Activated CD8-positive, alpha-beta memory T cell treated with anti-CD3 and anti-CD28 coated beads for 48 hours (primary cell): ENCODE measurements at places on chromosomes 16 and 17.

DNA sequence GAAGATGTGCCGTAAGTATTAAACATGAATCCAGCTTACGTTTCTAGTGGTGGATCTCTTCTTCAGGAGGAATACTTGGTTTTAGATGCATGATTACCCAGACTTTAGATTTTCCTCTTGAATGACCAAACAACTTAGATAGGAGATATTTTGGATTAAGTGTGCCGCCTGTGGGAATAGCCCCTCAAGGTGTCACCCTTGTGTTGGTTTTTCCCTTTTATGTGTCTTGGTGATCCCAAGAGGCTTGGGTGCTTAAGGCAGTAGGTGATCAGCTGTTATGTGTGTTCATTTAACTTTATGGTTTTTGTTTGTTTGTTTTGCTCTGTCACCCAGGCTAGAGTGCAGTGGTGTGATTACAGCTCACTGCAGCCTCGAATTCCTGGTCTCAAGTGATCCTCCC, 115.1 kb downstream of the PPM1E start:
- DNase-seq = no peak

DNA sequence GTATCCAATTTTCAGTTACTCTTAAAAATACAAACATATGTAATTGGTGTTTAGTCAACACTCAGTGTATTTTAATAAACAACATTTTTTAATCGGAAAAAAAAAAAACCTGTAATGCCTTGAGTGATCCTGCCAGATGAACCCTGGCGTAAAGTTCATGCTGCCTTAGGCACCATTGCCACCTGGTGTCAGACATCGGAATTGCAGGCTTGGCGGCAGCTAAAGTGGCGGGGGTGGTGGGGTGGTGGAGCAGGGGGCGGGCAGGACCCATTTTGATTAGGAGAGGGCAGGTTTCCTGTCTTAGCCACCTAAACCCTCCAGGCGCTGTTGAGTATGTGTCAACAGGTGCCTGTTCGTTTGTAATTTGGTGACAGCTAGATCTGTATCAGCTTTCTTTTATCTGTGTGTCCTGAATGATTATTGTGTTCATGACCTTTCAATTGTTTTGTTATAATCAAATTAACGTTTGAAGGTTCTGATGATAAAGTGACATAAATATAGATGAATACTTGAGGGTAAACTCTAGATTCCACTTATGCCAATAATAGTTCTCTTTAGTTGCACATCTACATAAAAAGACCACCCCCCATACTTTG, 588.7 kb downstream of the CDH13 start:
- peak; percentile 58 for DNase-seq

GRCh38 chr16:26651464-26651863, 415.3 kb upstream of the C16orf82 start:
- no peak for DNase-seq

- no peak for DNase-seq
Measured at GRCh38 chr16:24478401-24478800, 61.0 kb upstream of the RBBP6 start.

DNA sequence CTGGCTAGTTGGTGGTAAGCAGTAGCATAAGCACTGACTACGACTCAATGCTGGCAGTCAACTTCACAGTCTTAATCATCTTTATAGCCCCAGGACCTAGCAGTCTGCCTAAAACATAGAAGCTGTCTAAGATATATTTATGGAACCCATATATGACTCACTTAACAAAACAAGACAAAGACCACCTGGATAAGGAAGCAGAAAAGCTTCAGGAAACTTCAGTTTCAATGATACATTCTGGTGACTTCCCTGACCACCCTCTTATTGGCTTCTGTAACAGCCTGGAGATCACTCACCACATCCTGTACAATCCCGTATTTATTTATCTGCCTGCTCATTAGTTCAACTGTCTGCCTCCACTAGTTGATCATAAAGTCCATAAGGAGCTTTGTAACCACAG, 95.5 kb downstream of the PMP22 start:
- DNase-seq = no peak

GRCh38 chr17:4375039-4375748, 8.7 kb upstream of the UBE2G1 start:
- peak; percentile 38 for DNase-seq

GRCh38 chr16:27368358-27368722, 33.6 kb upstream of the IL21R start:
- DNase-seq = no peak

DNA sequence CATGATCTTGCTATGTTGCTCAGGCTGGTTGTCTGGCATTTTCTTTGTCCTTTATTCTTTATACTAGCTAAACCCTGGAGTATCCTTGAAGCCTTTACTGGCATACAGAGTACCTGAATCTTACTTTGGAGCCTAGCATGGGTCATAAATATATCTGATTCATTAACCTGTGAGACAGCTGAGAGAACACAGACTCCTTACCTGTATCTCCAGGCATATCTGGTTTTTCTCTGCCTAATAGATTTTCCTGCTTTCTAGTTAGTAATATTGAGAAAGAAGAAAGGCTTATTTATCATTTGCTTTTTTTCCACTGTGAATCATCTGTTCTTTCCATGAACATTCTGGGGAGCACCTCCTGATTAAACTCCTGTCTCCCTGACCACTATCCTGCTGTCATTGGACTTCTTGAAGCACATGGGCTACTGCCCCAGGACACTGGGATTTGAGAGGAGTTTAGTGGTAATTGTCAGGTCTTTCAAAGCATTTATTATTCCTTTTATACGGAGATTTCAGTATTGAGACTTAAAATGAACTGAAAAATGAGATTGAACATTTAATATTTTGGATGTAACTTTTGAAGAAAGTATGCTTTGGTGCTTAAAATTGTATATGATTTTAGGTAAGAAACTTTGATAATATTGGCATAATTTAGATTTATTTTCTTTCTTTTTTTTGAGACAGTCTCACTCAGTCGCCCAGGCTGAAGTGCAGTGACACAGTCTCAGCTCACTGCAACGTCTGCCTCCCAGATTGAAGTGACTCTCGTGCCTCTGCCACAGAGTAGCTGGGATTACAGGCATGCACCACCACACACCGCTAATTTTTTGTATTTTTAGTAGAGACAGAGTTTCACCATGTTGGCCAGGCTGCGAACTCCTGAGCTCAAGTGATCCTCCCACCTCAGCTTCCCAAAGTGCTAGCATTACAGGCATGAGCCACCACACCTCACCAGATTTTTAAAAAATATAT, 8.6 kb downstream of the PDP2 start:
- no peak for DNase-seq

GRCh38 chr17:63356337-63356757, 89.8 kb downstream of the CYB561 start:
- DNase-seq = no peak

GRCh38 chr16:49967012-49967559, 57.9 kb upstream of the CNEP1R1 start:
- no peak for DNase-seq

GRCh38 chr17:75820094-75821080, 23.8 kb downstream of the UNC13D start:
- DNase-seq = no peak

DNA sequence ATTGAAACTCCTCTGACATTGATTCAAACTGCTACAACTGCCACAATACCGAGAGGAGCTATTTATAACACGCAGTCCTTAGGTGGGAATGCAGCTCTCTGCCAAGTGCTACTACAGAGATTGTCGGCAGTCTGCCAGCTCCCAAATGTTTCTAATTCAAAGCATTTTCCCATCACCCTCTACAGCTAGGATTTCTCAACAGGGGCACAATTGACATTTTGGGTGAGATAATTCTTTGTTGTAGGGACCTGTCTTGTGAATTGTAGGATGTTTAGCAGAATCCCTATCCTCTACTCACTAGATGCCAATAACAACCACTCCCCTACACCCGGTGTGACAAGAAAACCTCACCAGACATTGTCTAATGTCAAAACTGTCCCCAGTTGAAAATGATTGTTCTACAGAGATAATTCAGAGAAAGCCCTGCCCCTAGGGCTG, 7.8 kb upstream of the N4BP1 start:
- DNase-seq = no peak

GRCh38 chr17:5446786-5447185, 7.8 kb upstream of the C1QBP start:
- no peak for DNase-seq

- no peak for DNase-seq
Measured at GRCh38 chr17:37671028-37671823, 28.0 kb upstream of the DDX52 start.

DNA sequence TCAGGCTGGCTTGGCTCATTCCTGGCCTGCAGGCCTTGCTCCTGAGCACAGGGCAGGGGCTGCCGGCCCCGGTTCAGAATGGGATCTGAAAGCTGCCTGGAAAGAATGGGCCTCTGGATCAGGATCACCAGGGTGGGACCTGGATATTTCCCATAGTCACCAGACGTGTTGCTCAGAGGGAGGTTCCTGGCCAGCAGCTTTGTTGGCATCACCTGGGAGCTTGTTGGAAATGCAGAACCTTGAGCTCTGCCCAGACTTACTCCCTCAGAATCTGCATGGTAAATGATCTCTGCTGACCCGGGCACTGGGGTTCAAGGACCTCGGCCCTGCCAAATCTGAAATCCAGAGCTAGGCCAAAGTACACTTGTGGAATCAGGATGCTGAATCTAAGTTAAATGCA, 29.5 kb upstream of the MED9 start:
- no peak for DNase-seq

GRCh38 chr16:1788095-1788707, 5.3 kb downstream of the IGFALS start:
- DNase-seq = no peak

DNA sequence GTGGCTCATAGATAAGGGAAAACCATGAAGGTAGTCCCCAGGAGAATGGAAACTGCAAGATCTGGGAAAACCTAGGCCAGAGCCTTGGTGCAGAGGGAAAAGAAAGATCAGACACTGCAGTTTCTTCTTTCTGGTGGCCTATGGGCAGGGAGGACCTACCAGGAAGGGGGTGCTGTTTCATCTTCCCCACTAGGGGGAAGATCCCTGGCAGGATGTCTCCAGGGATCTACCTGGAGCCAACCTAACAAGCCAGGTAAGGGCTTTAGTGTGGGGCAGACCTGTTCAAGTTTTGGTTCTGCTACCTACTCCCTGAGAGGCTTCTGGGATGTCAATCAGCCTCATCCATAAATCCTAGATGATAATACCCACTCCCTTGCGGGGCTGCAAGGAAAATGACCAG, 21.4 kb downstream of the TOM1L2 start:
- DNase-seq = no peak

DNA sequence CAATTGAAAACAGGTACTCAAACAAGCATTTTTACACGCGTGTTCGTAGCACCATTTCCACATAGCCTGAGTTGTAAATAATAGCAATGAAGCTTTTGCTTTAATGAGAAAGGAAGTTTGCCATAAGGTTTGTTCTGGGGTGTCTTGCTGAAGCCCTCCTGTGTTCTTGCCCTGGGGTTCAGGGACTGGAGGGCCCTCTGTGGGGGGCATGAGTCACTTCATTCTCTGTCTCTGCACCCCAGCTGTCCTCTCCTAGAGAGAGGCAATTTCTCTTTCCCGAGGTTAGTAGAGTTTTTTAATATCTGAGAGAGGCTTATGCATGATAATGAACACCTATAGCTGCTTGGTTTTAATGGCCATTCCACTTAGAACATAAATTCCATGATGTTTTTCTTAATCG, 9.6 kb downstream of the AFMID start:
- DNase-seq = no peak

DNA sequence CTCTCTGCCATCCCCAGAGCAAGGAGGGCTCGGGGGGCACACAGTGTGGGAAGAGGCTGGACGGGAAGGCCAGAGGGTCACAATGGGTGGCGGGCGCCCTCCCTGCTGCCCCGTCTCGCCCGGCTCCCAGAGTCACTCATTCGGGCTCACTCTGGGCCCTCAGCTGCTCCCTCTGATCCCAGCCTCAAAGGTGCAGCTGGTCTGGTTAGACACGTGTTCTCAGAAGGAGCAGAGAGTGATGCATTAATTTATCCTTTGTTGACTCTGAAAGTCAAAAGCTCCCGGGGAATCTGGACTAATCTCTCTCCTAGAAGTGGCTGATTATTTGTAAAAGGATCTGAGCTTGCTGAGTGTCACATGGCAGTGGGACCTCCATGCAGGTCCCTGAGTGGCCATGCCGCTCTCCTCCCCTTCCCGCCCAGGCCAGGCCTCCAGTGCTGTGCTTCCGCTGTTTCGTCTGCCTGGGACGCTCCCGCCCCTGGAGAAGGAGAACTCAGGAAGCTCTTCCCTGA, 87.5 kb downstream of the SEC14L1 start:
- no peak for DNase-seq

- no peak for DNase-seq
Measured at GRCh38 chr17:66495035-66495434, 192.6 kb downstream of the PRKCA start.
